ENCODE measurements at places on chromosomes 7 and 10.
A peak's percentile ranks its signal among the peaks of the same experiment; 100 is the strongest.

DNA sequence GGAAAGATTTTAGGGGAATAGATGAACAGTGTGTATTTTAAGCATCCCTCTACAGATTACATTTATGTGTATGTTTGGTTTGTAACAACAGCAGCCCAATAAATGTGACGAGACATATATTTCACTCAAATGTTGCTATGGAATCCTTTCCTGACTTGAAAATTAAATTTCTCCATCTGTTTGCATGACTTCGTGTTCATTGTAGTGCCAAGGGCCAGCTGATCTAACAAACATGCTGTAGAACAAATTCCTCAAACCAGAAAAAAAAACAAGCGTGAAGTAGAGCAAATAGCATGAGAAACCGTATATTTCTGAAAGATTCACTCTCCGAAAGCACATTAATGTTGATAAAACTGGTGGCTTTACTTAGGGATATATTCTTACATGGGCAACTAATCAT lies 87.8 kb downstream of the NRCAM start:
- DNase-seq, result no peak

DNA sequence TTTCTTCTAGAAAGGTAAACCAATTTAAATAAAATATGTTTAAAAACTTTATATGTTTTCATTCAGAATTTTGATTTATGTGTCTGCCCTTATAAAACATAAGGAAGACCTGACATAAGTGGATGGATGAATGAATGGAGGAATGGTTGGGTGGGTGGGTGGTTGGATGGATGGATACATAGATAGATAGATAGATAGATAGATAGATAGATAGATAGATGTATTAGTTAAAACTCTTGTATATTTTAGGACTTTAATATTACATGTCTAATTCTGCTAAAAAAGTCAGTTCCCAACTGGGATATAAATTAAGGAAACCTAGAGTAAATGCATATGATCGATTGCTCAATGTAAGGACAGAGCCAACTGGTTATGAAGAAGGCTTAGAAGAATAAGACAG lies 156.3 kb upstream of the WNT16 start:
- no peak for DNase-seq

DNA sequence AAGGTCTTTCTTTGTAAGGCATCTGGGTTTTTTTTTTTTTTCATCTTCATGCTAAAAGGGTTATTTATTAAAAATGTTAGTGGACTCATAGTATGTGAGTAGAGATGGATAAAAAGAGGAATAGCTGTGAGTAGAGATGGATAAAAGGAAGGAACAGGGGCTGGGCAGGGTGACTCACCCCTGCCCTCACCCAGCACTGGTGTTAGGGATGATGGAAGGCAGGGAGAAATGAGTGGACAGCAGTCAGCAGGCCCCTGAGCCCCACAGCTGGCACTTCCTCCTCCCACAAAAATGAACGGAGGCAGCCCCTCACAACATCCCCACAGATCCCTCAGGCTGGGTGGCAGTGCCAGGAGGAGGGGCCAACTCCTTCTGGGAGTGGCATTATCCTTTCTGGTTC lies 39.3 kb downstream of the ANTXRL start:
- no peak for DNase-seq

GRCh38 chr7:44279286-44279685 lies 46.1 kb downstream of the CAMK2B start:
- no peak for DNase-seq

GRCh38 chr7:10888861-10889260 lies 84.8 kb upstream of the PHF14 start:
- DNase-seq, result no peak

GRCh38 chr10:62250594-62251198 lies 17.9 kb downstream of the RTKN2 start:
- no peak for DNase-seq

DNA sequence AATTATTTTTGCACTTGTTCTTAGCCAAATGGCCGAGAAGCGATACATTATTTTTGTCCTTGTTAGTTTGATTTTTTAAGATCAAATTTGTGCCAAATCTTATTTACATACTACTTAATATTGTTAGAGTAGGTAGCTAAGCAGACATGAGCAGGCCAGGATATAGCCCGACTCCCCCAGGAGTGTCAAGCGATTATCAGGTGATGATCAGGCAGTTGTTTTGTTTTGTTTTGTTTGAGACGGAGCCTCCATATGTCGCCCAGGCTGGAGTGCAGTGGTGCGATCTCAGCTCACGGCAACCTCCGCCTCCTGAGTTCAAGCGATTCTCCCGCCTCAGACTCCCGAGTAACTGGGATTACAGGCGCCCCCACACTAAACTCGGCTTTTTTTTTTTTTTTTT lies 71.1 kb downstream of the LYZL2 start:
- no peak for DNase-seq

GRCh38 chr10:42911359-42911758 lies 128.8 kb downstream of the BMS1 start:
- DNase-seq, result no peak

DNA sequence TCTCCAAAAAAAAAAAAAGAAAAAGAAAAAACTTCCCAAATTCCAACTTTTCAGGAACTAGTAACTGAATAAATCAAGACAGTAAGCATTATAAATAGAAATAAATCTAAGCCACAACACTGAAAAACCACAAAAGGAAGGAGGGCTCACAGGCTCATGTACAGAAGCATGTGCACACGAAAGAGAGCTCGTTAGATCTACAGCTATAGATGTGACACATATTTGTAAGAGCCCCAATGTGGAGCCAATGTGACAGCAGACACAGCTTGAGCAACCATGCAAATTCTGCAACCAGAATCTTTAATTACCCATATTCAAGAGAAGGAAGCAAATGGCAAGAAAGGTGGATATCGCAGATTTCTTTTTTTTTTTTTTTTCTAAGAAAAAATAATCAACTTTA lies 94.7 kb downstream of the SORBS1 start:
- DNase-seq, result no peak

DNA sequence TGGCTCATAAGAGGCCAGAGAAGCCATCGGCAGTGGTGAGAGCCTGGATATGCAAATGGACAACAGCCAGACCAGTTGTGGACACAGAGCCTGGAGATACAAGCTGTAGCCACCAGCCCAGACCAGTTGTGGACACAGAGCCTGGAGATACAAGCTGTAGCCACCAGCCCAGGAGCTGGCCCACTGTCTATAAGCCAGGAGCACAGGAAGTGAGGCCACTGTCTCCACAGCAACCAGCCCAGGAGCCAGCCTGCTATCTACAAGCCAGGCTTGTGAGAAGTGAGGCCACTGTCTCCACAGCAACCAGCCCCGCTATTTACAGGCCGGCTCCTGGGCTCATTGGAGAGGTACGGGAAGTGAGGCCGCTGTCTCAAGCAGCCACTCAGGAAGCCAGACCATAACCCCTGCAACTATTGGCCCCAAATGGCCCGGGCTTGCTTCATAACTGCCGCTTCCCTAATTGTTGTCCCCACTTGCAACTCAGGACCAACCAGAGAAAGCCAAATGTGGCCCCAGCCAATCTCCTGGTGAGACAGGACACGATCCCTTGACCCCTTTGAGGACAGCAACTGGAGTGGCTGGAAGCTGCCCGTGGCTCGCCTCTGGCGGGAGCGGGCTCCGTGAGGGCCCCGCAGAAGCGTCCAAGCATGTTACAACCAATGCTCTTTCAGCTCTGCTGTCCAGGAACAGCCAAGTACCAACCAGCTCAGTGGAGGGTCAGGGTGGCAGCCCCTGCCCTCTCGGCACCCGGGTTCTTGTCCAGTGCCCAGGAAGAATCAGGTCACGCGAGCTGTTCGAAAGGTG lies 44.1 kb upstream of the CNPY1 start:
- DNase-seq, result no peak

GRCh38 chr10:63210611-63211196 lies 77.6 kb downstream of the NRBF2 start:
- no peak for DNase-seq

DNA sequence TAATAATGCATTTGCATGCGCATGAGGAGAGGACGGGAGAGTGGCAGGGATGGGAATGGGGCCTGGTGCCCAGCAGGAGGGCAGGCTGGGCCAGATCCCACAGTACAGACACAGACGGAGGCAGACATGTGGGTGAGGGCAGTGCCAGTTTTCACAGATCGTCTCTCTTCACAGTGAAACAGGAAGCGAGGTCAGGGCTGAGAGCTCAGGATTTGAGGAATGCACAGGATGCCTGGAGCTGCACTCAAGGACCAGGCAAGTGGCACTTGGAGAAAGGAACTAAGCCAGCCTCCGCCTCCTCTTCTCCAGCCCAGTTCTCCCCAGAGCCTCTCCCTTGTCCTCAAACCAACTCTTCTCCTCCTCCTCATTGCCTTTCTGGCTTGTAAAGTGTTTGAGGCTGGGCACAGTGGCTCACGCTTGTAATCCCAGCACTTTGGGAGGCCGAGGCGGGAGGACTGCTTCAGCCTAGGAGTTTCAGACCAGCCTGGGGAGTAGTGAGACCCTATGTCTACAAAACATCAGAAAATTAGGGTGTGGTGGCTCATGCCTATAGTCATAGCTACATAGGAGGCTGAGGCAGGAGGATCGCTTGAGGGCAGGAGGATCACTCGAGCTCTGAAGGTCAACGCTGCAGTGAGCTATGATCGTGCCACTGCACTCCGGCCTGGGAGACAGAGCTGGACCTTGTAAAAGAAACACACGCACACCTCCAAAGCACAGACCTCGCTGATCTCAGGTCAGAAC lies 115.2 kb downstream of the HIP1 start:
- no peak for DNase-seq

- DNase-seq, result peak; percentile 47
Measured at GRCh38 chr7:131106681-131107336, 220.9 kb upstream of the MKLN1 start.

DNA sequence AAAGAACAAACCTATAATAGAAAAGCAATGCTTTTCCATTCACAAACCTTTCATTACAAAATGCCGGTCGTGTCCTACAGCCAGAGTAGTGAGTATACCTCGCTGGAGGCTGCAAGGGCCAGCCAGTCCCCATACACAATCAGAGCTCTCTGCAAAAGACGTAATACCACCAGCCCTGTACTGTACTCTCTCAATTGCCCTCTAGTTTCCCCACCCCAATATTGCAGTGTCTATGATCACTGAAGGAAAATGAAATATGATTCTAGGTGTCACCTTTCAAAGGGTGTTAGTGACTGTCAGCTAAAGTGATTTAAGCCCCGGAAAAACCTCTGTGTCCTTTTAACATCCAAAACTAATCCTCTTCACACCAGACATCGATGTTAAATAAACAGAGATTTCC lies 24.8 kb downstream of the PLXNA4 start:
- DNase-seq, result no peak

GRCh38 chr10:74927701-74928100 lies 101.3 kb downstream of the KAT6B start:
- no peak for DNase-seq

All from stimulated activated naive CD4-positive, alpha-beta T cell treated with Interleukin-2 at 50 U/mL for 16 hours (primary cell).